ENCODE measurements at places on chromosomes 3 and 15.

- DNase-seq, result no peak
Observed at GRCh38 chr15:98586066-98586465, 62.3 kb upstream of the IGF1R start.

DNA sequence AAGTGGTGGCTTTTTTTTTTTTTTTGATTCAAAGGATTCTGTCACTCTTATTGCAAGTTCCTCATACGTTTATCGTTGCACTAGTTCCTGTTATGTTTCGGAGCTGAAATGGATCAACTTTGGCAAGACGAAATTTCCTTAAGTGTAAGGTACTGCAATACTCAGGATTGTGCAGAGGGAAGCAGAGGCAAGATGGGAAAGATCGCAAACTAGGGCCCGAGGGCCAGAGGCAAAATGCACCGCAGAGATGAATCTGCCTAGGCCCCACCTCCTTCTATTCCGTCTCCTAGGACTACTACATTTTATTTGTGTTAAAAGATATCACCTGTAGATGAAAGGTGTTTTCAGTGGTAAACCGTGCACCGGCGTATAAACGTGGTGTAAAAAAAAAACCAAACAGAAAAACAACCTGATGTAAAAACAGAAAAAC is 331 bp downstream of the RNU6-1 start:
- DNase-seq, result no peak

DNA sequence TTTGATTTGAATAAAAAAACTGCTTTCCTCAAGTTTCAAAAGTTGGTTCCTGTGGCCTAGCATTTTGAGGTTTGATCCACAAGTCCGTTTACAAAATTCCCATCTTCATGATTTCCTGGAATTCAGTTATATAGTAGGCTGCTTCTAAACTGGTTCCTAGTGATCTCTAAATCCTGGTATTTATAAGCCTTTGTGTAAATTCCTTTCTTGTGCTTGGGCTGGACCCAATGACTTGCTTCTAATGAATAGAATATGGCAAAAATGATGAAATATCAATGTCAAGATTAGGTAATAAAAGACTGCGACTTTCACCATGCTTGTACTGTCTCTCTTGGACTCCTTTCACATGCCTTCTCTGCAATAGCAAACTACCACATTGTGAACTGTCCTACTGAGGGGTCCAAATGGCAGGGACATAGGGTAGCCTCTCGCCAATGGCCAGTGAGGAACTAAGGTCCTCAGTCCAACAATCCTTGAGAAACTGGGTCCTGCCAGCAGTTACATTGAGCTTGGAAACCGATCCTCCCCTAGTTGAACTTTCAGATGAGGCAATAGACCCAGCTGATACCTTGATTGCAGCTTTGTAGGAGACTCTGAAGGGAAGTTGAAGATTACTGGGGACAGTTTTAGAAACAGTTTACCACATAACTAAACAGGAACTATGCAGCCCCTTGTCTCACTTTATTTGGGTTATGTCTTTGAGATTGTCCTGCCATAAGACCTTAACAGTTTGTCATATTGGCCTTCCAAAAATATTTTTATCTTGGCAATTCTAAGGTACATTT is 303.9 kb upstream of the TBC1D5 start:
- no peak for DNase-seq

DNA sequence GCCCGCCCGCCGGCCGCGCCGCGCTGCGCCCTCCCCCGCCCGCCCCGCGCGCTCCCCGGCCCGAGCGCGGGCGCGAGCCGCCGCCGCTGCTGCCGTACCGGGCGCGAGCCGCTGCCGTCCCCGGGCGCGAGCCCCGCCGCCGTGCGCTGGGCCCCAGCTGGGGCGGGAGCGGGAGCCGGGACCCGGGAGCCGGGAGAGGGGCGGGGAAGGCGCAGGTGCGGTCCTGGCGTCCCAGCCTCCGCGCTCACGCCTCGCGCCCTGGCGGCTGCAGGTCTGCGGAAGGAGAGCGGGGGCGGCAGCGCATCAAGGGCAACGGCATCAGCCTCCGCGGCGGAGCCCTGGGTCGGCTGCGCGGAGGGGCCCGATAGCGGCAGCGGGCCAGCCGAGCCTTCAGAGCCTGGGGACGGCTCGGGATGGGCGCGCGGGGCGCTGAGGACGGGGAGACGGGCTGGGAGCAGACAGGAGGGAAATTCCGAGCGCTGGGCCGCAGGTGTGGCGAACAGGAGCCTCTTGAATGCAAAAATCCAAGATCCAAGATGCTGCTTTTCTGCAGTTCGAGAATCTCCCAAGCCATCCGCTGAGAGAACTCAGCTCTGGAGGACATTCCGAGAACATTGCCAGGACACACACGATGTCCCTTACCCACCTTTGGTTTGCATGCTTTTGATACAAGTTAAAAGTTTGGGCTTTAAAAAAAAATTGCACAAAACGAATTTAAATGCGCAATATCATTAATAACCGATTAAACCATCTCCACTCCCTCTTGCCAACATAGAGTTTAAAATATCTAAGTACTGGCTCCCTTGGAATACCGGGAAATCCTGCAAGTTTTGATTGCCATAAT is 251.1 kb downstream of the TJP1 start:
- DNase-seq, result peak; percentile 17

- DNase-seq, result no peak
Observed at GRCh38 chr15:38829086-38829485, 264.5 kb upstream of the RASGRP1 start.

DNA sequence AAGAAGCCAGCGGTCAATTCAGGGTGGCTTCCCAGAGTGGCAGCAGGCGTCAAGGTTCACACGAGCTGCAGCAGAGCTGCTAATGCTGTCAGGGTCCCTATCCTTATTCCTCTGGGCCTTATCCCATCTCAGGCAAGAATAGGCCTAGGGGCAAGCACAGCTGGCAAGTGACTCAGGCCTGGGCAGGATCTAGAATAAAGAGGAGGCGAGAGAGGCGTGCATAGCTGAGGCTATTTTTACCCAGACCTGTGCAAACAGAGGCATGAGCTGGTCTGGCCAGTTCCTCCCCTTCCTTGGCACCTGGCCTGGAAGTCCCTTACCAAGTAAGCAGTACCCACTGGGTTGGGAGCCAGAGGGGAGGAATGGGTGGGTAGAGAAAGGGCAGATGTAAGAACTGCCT is 12.2 kb upstream of the VIPR1 start:
- peak; percentile 73 for DNase-seq

DNA sequence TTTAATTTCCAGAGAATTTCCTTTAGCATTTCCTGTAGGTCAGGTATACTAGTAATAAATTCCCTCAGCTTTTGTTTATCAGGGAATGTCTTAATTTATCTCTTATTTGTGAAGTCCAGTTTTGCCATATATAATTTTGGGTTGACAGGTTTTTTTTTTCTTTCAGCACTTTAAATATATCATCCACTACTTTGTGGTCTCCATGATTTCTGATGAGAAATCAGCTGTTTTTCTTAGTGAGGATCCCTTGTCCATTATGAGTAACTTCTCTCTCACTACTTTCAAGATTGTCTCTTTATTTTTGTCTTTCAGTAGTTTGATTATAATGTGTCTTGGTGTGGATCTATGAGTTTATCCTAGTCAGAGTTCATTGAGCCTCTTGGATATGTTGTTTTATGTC is 105.7 kb downstream of the LRRC49 start:
- no peak for DNase-seq

- no peak for DNase-seq
Observed at GRCh38 chr3:194910414-194910984, 224.8 kb downstream of the FAM43A start.

DNA sequence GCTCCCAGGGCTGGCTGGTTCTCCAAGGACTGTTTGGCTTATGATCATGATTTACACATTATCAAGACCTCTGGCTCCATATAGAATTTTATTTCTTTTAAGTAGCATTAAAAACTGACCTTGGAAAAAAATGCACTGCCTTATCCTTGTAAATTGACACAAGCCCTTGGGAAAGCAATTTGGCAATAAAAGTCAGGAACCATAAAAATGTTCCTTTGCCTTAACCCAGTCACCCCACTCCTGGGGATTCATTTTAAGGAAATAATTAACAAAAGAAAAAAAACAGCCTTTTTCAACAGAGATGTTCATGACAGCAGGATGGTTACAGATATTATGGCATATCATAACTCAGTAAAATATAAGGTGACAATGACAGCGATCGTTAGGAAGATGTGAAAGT is 51.6 kb upstream of the NR2E3 start:
- DNase-seq, result no peak

GRCh38 chr3:126828306-126828705 is 124.3 kb downstream of the CHCHD6 start:
- peak; percentile 81 for DNase-seq

- DNase-seq, result no peak
Observed at GRCh38 chr3:147449669-147450068, 40.5 kb downstream of the ZIC1 start.

GRCh38 chr15:76803049-76803571 is 102.0 kb downstream of the SCAPER start:
- DNase-seq, result no peak

GRCh38 chr15:58036579-58036978 is 28.9 kb downstream of the ALDH1A2 start:
- no peak for DNase-seq

GRCh38 chr3:104909198-104909597 is 457.5 kb upstream of the ALCAM start:
- DNase-seq, result no peak

DNA sequence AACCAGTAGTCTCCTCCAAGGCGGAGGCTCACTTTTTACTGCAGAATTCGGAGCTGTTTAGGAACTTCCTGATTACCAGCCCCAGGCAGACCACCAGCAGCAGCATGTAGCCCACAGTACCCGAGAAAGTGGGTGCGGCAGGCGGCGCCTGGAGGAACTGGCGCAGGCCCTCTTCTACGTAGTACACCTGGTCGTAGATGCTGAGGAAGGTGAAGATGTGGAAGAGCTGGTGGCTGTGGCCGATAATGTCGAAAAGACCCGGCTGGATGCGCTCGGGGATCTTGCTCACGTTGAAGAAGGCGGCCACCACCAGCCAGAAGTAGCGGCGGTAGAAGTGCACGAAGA is 1.3 kb downstream of the PAQR9 start:
- peak; percentile 44 for DNase-seq

DNA sequence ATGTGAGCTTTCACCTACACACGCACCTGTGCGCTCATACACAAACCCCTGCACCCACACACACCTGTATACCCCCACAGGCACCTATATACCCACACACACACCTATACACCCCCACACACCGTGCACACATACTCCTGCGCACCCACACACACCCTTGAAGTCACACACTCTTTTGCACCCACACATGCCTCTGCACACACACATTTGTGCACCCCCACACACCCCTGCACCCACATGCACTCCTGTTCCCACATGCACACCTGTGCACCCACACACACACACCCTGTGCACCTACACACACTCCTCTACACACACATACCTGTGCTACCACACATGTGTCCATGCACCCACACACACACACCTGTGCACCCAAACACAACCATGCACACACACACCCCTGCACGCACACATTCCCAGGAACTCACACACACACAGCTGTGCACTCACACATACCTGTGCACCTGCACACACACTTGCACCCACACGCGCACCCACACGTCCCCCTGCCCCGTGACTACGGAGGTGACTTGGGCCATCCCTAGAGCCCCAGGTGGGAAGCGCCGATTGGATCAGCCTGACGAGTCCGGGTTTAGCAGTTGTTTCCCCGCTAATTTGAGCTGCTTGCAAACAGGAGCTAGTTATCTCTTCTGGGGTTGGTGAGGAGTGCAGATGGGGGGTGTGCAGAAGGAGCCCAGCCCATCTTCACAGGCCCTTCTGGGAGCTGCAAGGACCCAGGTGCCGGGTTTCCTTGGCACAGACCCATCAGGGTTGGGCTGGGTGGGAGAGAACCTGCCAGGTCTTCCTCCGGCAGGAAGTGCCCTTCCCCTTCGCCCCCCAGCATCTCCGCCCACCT is 97.8 kb downstream of the CHSY1 start:
- DNase-seq, result no peak

GRCh38 chr15:28985691-28986090 is 99.9 kb downstream of the APBA2 start:
- no peak for DNase-seq

GRCh38 chr3:24149032-24149431 is 203.9 kb downstream of the NR1D2 start:
- no peak for DNase-seq

- DNase-seq, result no peak
Observed at GRCh38 chr3:155377071-155377470, 83.6 kb upstream of the STRIT1 start.

DNA sequence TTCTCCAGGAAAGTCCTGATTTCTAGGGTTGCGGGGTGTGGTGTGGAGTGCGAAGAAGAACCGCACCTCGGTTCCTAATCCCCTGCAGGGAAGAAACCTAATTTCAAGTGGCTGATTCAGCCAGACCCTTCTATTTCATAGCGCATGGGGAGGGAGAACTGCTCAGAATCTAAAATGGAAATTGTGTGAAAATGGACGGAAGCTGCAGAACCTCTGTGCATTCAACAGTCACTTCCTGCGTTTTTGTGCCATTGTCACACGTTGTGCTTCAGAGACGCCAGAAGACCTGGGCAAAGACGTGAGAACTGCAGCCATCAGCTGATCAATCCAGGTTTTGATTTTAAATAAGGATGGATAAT is 1.2 kb downstream of the SIDT1 start:
- no peak for DNase-seq

- no peak for DNase-seq
Observed at GRCh38 chr3:119774444-119774843, 7.5 kb upstream of the NR1I2 start.

- no peak for DNase-seq
Observed at GRCh38 chr3:197404030-197404429, 105.6 kb upstream of the DLG1 start.

GRCh38 chr3:123618076-123618708 is 33.3 kb upstream of the HACD2 start:
- no peak for DNase-seq

DNA sequence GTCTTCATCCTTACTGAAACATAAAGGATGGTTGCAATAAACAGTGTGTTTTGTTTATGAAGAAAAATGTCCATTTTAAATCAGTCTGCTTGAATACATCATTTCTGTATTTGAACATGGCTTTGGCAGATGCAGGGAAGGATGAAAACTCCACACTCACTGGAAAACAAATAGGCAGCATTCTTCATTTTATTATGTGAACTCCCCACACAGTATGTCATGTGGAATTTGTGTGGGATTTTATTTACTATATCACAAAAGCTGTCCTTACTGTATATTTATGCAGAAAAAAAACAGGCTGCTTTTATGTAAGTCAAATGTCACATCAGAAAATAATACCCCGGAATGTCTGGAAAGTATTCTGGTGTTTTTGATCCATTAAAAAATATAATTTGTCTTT is 44.1 kb upstream of the TJP1 start:
- no peak for DNase-seq

DNA sequence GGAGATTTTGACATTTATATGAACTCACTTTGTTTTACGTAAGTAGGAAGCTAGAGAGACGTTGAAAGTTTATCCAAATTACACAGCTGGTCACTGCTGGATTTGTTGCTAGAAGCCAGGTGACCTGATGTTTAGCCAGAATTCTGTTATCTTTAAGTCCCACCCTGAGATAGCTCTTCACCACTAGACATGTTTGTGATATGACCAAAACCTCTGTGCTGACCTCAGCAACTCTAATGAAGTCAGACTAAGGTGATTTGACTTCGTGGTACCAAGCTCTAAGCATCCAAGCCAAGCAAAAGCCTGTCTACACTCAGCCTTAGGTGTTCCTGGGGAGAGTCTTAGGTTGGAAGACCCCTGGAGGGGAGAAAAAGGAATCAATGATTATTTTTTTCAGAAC is 102.4 kb downstream of the ARRDC4 start:
- no peak for DNase-seq

All from right cardiac atrium (tissue), 5 donors.